ENCODE measurements at places on chromosomes 16 and 17. TPM values are rescaled to one million over a fixed set of nuclear protein-coding genes. Genes with fewer than 3 reads are reported as not detected.

- H3K36me3 ChIP-seq = no peaks in the 10 kb centered on the region
- H3K4me3 ChIP-seq = no peak overlapping the region
- no peaks in the 10 kb centered on the region for H3K27me3 ChIP-seq
- no peaks in the 10 kb centered on the region for H3K4me1 ChIP-seq
- DNase-seq = no peak
Measured at GRCh38 chr16:12869698-12870427, 31.5 kb upstream of the SHISA9 start.

DNA sequence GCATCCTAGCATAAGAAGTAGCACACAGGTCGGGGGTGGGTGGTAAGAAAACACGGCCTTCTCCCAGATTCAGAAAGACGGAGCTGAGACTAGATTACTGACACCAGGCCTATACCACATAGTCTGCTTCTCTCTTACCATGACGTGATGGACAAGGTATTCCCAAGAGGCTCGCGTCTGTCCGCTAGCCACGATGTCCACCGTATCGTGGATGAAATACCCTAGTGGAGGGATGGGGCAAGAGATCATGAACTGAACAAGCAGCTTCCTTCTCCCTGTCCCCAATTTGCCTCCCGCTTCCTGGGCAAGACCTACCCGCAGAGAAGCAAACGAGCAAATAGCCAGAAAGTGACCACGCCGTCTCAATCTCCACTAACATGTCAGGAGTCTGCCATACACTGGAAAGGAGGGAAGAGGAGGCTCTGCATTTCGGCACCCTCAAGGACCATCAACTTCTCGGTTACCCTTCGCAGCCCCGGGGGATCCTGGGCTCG is 820 bp downstream of the TLCD1 start:
- H3K27me3 ChIP-seq = no peaks in the 10 kb centered on the region
- peaks cover 26% of the 10 kb centered on the region for H3K36me3 ChIP-seq
- peaks cover 44% of the 10 kb centered on the region for H3K4me1 ChIP-seq
- peak overlapping the region; percentile 72 for H3K27ac ChIP-seq
- H3K4me3 ChIP-seq = no peak overlapping the region

DNA sequence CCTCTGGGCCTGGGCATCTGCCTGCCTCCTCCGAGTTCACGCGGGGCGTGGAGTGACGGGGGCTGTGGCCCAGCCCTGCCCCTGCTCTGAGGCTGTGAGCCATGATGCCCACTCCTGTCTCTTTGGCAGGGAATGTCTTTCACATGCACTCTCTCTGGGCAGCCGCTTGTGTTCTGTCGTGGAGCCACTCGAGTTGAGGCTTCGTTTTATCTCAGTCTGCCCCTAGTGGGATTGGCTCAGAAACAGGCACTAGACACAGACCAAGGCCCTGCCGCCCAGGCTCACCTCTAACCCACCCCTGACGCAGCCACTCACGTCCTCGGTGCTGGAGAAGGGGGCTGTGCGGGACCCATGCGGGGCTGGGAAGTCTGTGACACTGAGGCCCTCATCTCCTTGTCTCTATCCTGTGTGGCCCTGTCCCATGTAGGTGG is 67.5 kb upstream of the KCTD5 start:
- no peaks in the 10 kb centered on the region for H3K4me1 ChIP-seq
- DNase-seq = no peak
- H3K27ac ChIP-seq = no peak overlapping the region
- H3K27me3 ChIP-seq = no peaks in the 10 kb centered on the region
- H3K36me3 ChIP-seq = peaks cover 9% of the 10 kb centered on the region

The STUB1 gene
- 74.4 TPM for polyA plus RNA-seq

The ABCC6 gene
- polyA plus RNA-seq = 84.6 TPM

All from liver (tissue), 10 donors.